Activated T-cell treated with anti-CD3 and anti-CD28 coated beads for 4 hours (primary cell): ENCODE measurements at places on chromosomes 11 and 22.
A peak's percentile ranks its signal among the peaks of the same experiment; 100 is the strongest.

GRCh38 chr11:130347261-130347660 lies 32.5 kb upstream of the ZBTB44 start:
- no peak for DNase-seq

DNA sequence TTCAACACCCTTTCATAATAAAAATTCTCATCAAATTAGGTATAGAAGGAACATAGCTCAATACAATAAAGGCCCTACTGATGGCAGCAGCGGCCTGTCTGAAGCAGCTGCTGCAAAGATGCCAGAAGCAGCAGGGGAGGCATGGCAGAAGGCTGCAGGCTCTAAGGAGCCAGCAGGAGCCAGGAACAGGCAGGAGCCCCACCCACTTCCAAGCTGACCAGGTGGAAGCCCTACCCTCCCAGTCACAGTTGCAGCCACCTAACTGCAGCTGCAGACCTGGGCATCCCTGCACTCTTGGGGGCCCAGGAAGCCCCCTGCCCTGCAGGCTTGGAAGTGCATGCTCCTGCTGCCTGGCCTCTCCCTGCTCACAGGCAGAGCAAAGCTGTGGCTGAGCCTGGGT lies 18.2 kb upstream of the OR6A2 start:
- DNase-seq = no peak

- DNase-seq = no peak
Observed at GRCh38 chr22:19666673-19667593, 47.4 kb upstream of the SEPTIN5 start.

- DNase-seq = no peak
Observed at GRCh38 chr22:50583294-50583861, 729 bp upstream of the CHKB start.

DNA sequence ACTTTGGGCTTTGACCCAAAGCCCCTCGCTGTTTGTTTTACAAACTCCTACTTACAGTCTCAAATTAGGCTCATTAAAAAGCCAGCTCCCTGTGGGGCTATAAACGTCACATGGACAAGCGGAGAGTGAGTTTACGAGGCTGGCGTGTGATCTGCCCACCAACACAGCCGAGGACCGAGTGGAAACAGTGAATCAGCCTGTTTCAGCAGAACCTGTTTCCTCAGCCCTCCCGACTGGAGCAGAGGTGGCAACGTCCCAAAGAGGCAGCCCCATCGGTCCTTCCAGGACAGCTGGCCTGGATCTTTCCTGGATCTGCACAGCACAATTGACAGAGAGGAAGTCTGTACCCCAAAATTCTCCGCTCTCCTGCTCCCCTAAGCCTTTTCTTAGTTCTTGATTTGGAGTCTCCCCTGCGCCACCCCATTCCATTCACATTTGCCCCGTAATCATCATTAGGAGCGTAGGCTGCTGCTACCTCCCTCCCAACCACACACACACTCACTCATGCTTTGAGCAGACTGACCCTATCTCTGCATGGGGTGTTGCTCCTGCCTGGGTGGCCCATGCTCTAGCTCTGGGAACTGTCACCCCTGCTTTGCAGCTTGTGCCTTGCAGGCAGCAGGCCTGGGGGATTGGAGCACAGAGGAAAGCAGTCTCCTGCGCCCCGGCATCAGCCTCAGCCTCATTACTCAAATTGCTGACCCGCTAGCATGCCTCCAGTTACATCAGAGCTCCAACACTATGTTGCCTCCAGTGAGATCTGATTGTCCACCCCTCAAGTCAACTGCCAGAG lies 117.8 kb downstream of the NAT10 start:
- DNase-seq = no peak

DNA sequence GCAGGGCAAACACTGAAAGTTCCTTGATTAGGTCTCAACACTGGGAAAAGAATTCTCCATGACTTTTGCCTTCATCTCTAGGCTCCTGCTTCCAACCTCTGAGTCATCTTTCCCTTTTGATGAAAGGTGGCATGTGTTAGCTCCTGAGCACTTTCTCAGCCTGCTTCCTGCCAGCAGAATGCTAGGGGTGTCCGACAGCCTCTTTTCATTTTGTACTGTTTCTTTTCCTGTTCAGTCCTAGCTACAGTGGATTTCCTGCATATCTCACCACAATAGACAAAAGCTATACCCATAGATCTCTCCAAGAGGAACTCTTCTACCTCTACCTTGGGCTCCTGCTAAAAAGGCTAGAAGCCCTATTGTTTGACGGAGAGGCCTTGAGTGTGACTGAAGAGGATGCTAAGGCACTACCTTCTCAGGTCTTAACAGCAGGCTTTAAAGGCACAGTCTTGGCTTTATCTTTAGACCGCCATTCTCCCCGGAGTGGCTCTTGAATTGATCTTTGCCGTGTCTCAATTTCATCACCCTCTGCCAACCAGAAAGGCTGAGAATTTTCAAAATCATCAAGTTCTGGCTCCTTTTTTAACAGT lies 145.5 kb downstream of the RBFOX2 start:
- DNase-seq = no peak

- no peak for DNase-seq
Observed at GRCh38 chr11:112822478-112823274, 138.5 kb upstream of the NCAM1 start.

DNA sequence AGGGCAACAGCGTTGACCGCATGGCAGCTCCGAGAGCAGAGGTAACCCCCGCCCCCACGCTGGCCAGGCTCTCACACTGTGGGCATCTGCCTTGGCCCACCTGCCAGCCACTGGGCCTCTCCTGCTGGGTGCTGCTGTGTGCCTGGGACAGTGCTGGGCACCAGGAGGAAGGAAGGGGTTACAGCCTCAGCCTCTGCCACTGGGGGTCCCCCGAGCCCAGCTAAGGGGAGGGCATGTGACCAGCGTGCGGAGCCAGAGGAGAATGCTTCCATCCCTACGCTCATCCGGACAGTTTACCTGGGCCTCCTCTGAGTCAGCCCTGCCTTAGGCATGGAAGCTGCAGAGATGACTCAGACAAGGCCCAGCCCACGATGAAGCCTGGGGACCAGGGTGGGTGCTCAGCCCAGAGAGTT lies 10.9 kb downstream of the NCF4 start:
- DNase-seq = no peak

DNA sequence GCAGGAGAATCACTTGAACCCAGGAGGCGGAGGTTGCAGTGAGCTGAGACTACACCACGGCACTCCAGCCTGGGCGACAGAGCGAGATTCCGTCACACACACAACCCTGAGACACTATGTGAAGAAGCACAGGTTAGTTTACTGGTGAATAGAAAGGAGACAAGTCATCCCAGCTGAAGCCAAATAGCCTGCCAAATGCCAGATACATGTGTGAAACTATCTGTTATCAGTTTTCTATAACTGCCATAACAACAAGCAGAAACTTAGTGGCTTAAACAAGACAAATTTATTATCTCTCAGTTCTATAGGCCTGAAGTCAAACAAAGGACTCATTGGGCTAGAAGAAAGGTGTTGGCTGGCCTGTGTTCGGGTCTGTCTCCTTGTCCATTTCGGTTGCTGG lies 88.0 kb upstream of the CHRM4 start:
- no peak for DNase-seq

GRCh38 chr11:24805671-24806070 lies 308.8 kb downstream of the LUZP2 start:
- no peak for DNase-seq

- DNase-seq = no peak
Observed at GRCh38 chr11:11894486-11894885, 52.7 kb downstream of the USP47 start.

DNA sequence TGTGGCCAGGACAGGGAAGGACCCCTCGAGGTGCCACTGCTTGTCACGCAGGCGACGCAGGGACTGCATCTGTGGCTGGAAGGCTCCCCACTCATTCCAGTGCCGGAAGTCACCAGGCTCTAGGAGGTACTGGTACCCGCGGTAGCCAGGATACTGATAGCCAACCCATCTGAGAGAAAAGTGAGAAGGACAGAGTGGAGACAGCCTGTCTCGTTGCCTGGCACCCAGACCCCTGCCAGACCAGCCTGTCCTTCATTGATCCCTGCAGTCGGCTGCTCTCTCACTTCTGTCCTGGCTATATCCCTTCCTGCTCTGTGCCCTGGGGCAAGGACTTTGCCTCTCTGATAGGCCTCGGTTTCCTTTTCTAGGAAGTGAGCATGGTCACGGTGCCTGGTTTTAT lies 9.6 kb upstream of the TPST2 start:
- DNase-seq = no peak

DNA sequence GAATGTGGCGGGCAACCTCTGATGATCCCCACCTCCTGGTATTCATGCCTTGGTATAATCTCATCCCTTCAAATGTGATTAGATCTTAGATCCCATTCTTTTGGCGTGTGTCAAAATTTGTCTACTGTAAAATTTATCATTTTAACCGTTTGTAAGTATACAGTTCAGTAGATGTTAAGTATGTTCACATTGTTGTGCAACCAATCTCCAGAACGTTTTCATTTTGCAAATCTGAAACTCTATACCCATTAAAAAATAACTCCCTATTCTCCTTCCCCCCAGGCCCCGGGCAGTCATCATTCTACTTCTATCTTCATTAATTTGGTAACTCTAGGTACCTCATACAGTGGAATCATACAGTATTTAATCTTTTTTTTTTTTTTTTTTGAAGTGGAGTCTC lies 159.0 kb downstream of the LDLRAD3 start:
- DNase-seq = no peak

DNA sequence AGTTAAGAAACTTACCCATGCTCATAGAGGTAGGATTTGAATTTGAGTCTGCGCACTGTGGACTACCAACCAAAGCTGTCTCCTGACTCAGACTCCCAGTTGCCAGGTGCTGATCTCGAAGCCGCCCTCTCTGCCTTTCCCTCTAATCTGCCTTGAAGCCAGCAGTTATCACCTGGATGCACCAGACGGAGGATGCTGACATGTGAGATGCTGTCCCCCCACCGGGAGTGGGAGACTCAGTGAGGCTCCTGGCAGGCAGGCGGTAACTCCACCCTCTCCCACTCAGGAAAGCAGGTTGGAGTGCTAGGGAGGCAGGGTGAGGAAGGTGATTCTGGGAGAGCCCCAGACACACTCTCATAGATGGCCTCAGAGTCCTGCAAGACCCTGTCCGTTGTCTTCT lies 40.4 kb downstream of the KIAA1671 start:
- DNase-seq = no peak

GRCh38 chr11:11446967-11447366 lies 93.9 kb upstream of the CSNK2A3 start:
- DNase-seq = no peak

GRCh38 chr11:70467201-70468085 lies 69.1 kb downstream of the CTTN start:
- DNase-seq = peak; percentile 14

GRCh38 chr11:113351480-113351879 lies 36.1 kb upstream of the ANKK1 start:
- no peak for DNase-seq

DNA sequence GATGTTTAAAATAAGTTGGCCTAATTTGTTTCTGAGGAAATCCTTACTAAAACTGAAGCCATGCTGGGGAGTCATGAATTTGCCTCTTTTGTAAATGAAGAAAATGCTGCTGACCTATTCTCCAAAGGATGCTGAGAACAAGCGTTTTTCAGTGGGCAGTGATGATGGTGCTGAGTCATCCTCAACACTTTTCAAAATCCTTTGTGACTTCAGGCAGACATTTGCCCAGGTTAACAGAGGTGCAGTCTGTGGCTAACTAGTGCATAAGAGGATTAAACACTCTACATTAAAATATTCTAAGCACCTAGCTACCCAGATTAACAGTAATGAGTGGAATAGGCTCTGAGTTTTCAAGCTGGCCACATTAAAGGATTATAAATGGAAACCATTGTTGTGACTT lies 509.0 kb downstream of the DLG2 start:
- no peak for DNase-seq

DNA sequence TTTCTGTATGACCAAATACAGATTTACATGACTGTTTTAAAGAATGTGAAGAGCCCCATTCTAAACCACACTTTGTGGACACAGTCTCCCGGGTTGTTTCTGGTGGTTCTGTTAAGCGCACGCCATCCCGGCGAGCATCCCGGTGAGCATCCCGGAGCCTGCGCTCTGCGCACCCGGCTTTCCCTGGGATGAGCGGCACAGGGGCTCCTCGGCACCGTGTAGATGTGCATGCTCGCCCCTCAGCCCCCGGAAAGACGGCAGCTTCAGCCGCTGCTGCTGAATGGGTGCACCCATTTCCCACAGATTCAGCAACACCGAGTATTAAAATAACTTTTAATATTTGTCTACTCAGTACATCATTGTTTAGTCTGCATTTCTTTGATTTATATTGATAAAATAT lies 36.0 kb downstream of the GLB1L2 start:
- no peak for DNase-seq

GRCh38 chr22:27175974-27176373 lies 518.6 kb downstream of the MIAT start:
- DNase-seq = no peak

DNA sequence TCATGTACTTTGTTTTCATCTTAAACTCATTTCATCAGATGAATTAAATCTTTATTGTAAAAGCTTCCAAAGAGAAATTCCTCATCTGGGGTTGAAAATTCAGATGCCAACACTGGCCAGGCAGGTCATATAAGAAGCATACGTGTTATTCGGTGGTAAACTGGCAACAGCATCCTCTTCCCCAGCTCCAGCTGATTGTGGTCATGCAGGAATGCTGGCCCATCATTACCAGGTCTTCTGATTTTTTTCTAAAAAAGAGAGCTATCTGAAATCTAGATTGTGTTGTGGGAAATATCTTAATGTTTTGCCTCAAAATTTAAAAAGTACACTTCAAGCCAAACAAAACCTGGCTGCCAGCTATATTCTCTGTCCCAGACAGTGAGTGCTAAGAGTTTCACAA lies 53.6 kb downstream of the ARFGAP2 start:
- DNase-seq = no peak

DNA sequence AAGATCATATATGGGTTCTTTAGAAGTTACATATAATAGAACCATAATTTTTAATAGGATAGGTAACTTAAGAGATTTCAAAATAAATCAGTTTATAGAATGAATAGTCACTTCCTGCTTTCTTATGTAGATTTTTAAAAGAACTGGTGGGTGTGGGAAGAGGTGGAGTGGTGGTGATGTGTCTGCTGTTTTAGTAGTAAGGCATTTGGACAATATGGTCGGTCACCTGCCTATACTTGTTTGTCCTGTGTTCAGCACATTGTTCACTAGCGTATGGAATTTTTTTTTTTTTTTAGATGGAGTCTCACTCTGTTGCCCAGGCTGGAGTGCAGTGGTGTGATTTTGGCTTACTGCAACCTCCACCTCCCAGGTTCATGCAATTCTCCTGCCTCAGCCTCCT lies 39.3 kb downstream of the CCDC81 start:
- no peak for DNase-seq

DNA sequence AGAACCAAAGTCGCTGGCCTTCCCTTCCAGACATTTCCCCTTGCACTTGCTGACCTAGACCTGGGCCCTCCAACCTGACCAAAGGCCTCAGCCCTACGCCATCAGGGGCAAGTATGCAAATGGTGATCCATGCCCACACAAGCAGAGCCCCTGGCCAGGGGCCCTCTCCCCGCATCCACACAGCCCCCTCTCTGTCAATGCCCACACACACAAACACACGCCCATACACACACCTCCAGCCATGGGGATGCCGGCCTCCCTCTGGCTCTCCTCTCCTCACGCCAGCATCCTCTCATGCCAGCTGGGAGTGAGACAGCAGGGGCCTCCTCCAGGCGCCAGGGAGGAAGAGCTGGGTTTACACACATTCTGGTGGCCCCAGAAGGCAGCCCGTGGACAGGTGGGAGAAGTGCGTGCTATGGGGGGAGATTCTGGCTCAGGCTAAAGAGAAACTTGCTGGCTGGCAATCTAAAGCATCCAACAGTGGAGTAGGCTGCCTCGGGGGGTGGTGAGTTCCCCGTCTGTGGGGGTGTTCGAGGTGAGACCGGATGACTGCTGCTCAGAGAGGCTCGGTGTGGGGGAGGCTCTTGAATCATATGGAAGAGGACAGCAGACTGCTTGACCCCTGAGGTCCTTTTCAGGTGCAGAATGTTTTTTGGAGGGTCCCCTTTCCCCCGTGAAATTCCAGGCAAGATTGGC lies 4.8 kb downstream of the NRXN2 start:
- DNase-seq = no peak
